ENCODE measurements at places on chromosomes 12 and 14. TPM values are rescaled to one million over a fixed set of nuclear protein-coding genes. Genes with fewer than 3 reads are reported as not detected.

GPR132 gene
- total RNA-seq, result 1.8 TPM

RASSF8 gene
- total RNA-seq, result 113 TPM

SMOC1 gene
- 7.1 TPM for total RNA-seq

BCAT1 gene
- total RNA-seq, result 45.1 TPM

ACSM4 gene
- not detected for total RNA-seq

LBHD2 gene
- not detected for total RNA-seq

DNAH10 gene
- total RNA-seq, result not detected

ANP32D gene
- not detected for total RNA-seq

MFAP5 gene
- 61.0 TPM for total RNA-seq

B4GALNT1 gene
- total RNA-seq, result 4.3 TPM

HOXC12 gene
- 1.1 TPM for total RNA-seq

CISTR gene
- not detected for total RNA-seq

IFI27L2 gene
- 43.1 TPM for total RNA-seq

LRP1-AS gene
- total RNA-seq, result not detected

RNASE7 gene
- total RNA-seq, result not detected

TAS2R46 gene
- total RNA-seq, result 2.4 TPM

MIPOL1 gene
- 19.6 TPM for total RNA-seq

ADAMTS20 gene
- not detected for total RNA-seq

ARHGEF40 gene
- total RNA-seq, result 41.4 TPM

SEL1L gene
- 97.5 TPM for total RNA-seq

KCNMB4 gene
- 1.7 TPM for total RNA-seq

PLEKHH1 gene
- total RNA-seq, result 1.4 TPM

COA8 gene
- 40.3 TPM for total RNA-seq

OR11H6 gene
- not detected for total RNA-seq

Measured in posterior vena cava (tissue), 2 donors.